Cerebellum (tissue), 4 donors: ENCODE measurements at places on chromosomes 4 and X.
A peak's percentile ranks its signal among the peaks of the same experiment; 100 is the strongest.

DNA sequence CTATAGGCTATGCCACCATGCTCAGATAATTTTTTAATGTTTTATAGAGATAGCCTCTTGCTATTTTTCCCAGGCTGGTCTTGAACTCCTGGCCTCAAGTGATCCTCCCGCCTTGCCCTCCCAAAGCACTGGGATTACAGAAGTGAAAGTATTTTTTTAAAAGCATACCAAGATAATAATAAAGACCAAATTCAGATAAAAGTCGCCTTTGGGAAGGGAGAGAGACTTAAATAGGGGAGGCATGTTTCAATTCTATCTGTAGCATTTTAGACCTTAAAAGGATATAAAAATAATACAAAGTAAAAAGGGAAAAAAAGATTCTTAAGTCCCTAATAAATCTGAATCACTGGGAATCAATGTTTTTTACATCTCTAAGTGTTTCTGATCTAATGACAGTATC, 108.9 kb downstream of the AFAP1 start:
- no peak for DNase-seq

GRCh38 chr4:184472614-184473498, 1.5 kb downstream of the IRF2 start:
- DNase-seq, result peak; percentile 60

GRCh38 chr4:56211202-56211601, 176.1 kb downstream of the AASDH start:
- no peak for DNase-seq

- DNase-seq, result no peak
These were observed 5.3 kb downstream of the NKX1-1 start for GRCh38 chr4:1400831-1401408.

- DNase-seq, result peak; percentile 82
These were observed 15.1 kb downstream of the NOCT start for GRCh38 chr4:139030614-139031235.

DNA sequence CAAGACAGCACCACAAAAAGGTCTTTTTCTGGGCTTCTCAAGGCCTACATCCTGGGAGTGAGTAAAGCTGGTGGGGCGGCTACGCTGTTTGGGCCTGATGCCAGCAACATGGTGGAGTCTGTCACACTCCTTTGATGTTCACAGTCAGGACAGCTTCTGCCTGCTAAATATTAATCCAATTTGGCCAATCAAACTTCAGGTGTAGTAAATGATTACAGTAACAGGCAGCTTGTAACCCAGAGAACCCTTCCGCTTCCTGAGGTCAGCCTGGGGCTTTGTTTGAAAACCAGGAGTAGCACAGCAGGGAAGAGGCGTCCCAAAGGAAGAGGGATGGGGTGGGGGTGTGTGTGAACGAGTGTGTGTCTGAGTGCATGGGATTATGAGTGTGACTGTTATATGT, 220.4 kb downstream of the MAML3 start:
- DNase-seq, result no peak

GRCh38 chrX:129792586-129793291, 13.0 kb downstream of the SASH3 start:
- no peak for DNase-seq

GRCh38 chr4:88318751-88319350, 34.5 kb upstream of the PPM1K start:
- no peak for DNase-seq

DNA sequence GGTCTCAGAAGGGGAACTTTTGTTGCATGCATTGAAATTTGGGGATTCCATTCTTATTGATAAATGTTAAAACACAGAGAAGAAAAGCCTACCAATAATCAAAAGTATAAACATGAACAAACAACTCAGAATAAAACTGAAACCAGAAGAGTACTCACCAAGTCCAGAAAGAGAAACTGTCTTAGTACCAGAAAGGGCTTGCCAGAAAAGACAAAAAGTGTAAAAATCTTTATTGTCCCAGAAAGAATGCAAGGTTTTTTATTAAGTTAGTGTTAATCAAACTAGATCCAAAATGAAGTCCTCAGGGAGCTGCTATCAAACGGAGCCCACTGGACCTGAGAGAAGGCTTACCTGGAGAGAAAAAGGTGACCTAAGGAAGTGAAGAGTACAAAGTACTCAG, 897.5 kb downstream of the PCDH7 start:
- no peak for DNase-seq

DNA sequence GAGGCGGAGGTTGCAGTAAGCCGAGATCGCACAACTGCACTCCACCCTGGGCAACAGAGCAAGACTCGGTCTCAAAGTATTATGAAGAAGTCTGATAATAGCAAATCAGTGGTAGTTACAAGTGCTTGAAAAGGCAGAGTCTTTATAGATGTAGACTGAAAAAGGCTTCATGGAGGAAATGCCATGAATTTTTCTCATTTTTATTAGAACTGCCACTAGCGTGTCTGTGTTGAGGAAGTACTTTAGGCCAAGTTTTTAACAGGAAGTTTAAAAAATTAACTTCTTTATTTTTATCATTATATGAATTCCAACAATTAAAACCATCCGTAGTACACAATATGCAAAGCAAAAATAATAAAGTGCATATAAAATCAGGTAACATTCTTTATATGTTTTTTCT, 32.8 kb upstream of the IL13RA1 start:
- DNase-seq, result no peak

GRCh38 chrX:40402831-40403533, 177.8 kb upstream of the ATP6AP2 start:
- DNase-seq, result peak; percentile 61

GRCh38 chr4:140071806-140072205, 82.2 kb downstream of the MAML3 start:
- DNase-seq, result no peak

- no peak for DNase-seq
These were observed 27.7 kb downstream of the CHST7 start for GRCh38 chrX:46601283-46601682.

GRCh38 chrX:71906144-71906543, 4.5 kb upstream of the NHSL2 start:
- no peak for DNase-seq

DNA sequence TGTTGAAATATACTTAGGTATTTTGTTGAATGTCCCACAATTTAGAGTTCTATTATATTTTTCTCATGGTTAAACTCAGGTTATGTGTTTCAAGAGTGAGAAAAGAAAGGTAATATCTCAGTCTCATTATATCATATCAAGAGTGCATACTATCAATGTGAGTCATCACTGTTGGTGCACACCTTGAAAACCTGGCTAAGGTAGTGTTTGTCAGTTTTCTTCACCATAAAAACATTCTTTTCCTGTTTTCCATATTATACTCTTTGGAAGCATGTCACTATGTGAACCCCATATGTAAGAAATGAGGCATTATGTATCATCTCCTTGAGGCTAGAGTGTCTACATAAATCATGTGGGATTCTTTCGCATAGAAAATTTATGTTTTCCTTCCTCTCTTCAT, 307.6 kb upstream of the CTSO start:
- no peak for DNase-seq

GRCh38 chrX:74248889-74249288, 55.1 kb upstream of the ZCCHC13 start:
- DNase-seq, result no peak

DNA sequence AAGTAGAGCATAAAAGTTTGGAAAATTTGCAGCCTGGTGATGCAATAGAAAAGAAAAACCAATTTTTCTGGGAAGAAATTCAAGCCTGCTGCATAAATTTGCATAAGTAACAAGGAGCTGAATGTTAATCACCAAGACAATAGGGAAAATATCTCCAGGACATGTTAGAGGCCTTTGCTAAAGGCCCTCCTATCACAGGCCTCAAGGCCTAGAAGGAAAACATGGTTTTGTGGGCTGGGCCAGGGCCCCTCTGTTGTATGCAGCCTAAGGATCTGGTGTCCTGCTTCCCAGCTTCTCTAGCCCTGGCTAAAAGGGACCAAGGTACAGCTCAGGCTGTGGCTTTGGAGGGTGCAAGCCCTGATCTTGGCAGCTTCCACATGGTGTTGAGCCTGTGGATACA, 6.2 kb upstream of the RTL3 start:
- no peak for DNase-seq

DNA sequence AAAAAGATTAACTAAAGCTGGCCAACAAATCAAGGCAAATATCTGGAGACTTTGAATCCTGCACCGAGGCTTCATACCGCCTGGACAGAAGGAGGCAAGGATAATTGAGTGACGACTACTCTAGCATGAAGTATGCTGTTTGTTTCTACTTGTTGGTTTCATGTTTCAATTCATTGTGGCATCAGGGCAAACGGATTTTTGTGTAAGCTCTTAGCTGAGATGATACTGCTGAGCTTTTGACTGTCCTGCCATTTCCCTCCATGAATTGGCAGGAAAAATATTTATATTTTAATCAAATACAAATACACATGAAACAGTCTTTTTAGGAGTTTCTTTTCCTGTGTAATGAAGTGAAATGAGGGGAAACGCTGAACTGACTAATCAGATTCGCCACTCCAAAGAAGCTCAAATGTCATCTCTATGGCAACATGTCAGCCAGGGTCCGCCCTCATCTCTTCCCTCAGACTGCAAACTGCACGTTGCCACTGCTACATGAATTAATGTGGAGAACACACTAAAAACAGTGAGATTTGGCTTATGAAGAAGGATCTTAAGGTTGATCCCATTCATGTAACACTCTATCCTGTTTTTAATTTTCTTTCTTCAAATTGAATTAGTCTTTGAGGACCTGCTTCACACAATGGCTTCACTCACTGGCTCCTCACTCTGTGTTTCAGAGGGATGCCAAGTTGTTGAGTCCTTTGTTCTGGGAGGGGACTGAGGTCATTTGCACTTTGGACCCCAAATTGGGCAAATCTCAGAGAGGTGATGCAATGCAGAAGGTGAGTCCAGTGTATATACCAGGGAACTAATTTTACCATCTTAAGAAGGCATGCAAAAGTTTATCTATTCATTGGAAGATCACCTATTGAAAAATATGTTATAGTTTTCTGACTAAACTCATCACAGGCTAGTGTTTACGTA, 149.6 kb upstream of the MID1 start:
- DNase-seq, result no peak

DNA sequence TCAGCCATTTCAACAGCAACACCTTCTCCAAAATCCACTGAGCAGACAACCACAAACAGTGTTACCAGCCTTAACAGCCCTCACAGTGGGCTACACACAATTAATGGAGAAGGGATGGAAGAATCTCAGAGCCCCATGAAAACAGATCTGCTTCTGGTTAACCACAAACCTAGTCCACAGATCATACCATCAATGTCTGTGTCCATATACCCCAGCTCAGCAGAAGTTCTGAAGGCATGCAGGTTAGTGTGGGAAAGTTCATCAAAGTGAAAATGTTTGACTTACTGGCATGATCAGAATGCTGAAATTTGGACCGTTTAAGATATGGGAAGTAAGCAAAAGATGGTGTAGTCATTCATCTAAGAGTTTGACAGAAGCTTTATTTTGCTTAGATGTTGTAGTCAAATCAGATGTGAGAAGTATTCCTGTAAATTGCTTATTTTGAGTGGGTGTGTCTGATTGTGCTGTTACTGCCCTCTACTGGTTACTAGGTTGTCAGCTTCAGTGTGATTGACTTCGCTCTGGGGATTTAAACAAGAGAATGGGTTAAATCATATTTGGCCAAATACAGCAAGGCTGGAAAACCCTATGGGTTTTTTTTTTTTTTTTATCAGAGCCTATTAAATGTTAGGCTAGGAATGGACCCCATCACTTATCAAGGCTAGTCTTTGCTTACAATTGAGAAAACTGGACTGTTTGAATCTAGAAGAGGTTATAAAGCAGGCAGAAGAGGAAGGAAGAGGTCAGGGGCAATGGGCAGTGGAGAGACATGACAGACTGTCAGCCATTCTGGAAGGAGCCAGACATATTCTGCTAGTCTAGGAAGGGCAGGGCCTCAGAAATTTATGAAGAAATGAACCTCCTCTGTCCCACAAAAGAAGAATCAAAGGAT, 130.3 kb downstream of the DIPK2B start:
- peak; percentile 17 for DNase-seq

- DNase-seq, result no peak
These were observed 293.2 kb downstream of the FBXO8 start for GRCh38 chr4:173990126-173990868.

GRCh38 chrX:3231766-3232165, 114.7 kb downstream of the MXRA5 start:
- DNase-seq, result no peak

- DNase-seq, result no peak
These were observed 486.6 kb upstream of the TENM3 start for GRCh38 chr4:181756451-181757095.

DNA sequence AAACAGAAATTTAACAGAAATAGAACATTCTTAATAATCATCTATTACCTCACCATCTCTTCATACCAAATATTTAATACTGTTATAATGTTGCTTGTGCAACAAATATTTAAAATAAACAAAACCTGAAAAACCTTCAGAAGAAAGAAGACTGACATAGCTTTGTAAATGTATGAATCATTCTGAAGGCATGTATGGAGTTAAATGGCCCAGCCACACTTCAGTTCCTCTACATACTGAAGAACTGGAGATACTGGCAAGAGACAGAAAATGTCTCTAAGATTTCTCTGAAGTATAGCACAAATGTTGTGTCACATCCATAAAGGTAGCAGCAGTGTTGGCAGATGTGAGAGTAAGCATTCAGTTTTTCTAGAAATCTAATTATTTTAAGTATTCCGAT, 275.3 kb upstream of the FGF13 start:
- no peak for DNase-seq

DNA sequence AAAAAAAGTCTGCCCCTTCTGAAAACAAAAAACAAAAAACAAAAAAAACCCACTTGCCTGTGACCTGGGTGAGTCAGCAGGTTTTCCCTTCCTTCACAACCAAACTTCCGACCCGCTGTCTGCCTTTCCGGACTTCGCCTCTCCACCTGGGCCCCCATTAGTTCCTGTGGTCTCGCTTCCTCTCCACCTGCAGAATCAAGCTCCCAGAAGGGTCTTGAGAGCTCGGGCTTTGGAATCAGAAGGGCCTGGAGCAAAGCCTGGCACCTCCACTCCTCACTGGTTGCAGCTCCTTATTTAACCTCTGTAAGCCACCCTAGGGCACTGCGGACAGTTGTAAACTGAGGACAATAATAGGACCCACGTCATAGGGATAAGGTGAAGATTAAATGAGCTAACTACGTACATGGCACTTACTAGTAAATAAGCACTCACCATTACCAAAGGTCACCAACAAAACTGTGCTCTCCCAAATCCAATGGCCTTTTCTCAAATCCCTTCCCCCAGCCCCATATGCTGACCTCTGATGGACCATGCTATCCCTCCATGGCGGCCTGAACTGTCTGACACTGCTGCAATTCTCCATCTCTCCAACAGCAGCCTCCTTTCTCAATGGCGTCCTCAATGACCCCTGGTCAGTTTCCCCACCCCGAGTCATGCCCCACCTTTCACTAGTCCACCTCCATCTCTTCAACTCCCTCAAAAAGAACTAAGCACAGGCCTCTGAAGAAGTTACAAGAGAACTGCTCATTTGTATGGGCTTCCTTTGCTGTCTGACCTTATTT, 64.2 kb downstream of the IRF2 start:
- no peak for DNase-seq

GRCh38 chr4:159926871-159927270, 824.0 kb downstream of the RAPGEF2 start:
- DNase-seq, result no peak
